ENCODE measurements at places on chromosomes 13 and 19.

DNA sequence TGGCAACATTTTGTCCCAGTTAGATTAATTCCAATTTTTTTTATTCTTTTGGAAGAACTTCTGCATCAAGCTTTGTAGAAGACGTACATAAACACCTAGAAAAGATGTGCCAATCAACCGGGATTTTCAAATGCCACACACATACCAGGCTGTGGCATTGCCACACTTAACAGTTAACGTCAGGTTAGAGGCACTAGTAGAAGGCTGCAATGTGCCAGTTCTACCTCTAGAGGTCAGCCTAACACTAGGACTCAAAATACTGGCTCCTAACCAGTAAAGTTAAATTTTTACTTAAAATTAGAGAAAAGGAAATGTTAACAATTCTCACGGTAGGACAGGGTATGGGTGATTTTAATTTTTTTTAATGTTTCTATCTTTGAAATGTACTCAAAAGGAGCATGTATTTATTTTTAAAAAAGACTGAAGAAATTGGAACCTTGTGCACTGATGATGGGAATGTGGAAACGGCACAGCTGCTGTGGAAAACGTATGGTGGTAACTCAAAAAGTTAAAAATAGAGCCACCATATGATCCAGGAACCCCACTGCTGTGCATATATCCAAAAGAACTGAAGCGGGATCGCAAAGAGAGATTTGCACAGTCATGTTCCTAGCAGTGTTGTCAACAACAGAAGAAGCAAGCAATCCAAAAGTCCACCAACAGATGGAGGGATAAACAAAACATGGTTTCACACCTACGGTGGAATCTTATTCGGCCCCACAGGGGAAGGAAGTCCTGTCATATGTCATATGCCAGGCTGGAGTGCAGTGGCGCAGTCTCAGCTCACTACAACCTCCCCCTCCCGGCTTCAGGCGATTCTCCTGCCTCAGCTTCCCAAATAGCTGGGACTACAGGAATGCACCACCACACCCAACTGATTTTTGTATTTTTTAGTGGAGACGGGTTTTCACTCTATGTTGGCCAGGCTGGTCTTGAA is 30.3 kb downstream of the CRYL1 start:
- no peak for DNase-seq

DNA sequence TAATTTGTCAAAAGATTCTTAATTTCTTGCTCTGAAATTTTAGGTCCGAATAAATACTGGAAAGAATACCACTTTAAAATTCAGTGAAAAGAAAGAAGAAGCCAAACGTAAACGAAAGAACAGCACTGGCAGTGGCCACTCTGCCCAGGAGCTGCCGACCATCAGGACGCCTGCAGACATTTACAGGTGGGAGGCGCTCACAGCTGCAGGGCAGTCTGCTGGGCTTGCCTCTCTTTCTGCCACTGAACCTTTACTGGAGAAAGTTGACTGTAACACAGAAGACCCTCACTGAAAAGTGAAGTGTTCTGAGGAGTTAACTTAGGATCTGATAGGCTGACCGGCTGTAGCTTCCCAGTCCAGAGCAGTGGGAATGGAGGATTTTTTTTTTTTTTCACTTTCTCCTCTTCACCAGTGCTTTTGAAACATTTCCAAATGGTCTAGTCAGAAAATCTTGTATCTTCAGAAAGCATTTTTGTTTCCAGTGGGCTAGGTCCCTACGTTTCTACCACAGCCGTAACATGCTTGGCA is 69.1 kb downstream of the URI1 start:
- DNase-seq, result no peak

GRCh38 chr19:42436006-42436405 is 6.7 kb downstream of the CXCL17 start:
- no peak for DNase-seq

GRCh38 chr19:11094520-11094894 is 5.2 kb downstream of the LDLR start:
- no peak for DNase-seq

DNA sequence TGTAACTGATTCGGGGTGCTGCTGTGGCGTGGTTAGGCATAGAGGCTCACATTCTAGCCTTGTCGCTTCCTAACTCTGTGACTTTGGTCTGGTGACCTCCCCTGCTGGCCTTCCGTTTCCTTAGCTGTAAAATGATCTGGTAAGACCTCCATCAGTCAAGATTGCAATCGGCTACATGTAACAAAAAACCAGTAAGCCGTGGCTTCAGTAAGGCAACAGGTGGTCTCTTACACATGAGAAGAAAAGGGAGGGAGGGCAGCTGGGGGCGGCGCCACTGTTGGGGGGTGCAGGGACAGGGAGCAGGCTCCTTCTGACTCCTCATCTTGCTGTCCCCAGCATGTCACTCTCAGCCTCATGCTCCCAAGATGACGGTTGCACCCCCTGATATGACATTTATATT is 148.0 kb downstream of the SIPA1L3 start:
- DNase-seq, result no peak

GRCh38 chr19:43747557-43748204 is 7.1 kb downstream of the SMG9 start:
- DNase-seq, result no peak

DNA sequence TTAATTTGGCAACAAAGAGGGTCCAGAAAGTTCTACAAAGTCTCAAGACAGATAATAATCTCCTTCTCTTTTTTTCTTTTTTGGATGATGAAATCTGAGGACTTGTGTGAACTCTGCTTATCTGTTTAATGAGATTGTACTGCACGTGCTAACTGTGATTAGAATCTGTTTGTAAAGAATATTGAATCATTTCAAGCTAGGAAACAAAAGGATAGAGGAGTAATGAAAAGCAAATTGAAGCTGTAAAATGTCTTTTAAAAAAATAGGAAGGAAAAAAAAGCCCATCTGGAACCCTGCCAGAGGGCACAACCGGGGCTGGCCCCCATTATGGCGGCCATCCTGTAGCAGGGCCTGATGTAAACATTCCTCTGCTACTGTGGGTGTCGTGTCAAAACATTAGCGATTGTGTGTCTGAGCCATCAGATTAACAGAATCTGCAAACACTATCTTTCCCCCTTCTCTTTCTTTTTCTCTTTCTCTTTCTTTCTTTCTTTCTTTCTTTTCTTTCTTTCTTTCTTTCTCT is 83.0 kb downstream of the FLT1 start:
- no peak for DNase-seq

DNA sequence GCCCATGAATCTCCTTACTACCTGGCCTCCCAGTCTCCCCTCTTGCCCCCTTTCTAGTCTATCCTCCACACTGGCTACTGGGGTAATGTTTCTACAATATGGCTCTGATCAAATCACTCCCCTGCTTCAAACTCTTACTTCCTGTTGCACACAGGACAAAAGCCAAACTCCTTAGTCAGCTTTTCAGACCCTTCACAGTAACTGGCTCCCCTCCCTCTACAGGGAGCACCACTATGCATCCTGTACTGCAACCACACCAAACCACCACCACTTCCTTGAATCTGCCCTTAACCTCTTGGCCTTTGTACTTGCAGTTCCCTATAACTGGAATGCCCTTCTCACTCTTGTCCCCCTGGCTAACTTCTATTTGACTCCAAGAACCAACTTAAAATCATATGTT is 32.2 kb downstream of the DEDD2 start:
- no peak for DNase-seq

- DNase-seq, result no peak
These were observed 33.9 kb upstream of the MBNL2 start for GRCh38 chr13:97188207-97188606.

GRCh38 chr19:1004803-1005664 is 4.8 kb downstream of the GRIN3B start:
- DNase-seq, result no peak

DNA sequence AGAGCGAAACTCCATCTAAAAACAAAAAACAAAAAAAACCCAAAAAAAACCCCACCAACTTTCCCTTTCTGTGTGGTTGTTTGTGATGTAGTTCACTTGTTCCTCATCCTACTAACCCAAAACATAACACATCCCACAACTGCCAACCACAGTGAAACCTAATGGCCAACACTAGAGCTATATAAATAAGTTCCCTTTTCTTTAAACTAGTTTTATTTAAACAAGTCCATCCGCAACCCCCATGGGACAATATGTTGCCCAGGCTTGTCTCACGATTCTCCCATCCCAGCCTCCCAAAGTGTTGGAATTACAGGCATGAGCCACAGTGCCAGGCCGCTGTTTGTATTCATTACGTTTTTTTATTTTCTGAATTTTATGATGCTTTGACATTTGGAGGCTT is 71.2 kb upstream of the ADGRE5 start:
- DNase-seq, result no peak

DNA sequence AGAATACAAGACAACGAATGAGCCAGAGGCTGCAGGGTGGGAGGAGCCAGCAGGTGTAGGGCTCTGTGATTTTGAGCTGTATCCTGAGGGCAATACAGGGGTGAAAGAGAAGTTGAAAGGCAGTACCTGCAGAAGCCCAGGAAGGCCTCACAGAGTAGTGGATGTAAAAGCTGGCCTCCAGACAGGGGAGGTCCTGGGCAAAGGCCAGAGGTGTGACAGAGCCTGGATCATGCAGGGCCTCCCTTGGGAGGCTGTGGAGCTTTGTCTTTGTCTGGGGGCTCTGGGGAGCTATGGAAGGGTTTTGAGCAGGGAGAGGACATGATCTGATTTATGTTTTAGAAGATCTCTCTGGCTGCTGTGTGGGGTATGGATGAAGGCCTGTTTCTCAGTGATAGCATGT is 2.7 kb downstream of the MEGF8 start:
- DNase-seq, result no peak

- no peak for DNase-seq
These were observed 7.9 kb upstream of the AKAP8L start for GRCh38 chr19:15426485-15427349.

GRCh38 chr13:92530364-92530763 is 696.2 kb upstream of the GPC6 start:
- no peak for DNase-seq

GRCh38 chr13:45704854-45705695 is 3.0 kb downstream of the CBY2 start:
- no peak for DNase-seq

DNA sequence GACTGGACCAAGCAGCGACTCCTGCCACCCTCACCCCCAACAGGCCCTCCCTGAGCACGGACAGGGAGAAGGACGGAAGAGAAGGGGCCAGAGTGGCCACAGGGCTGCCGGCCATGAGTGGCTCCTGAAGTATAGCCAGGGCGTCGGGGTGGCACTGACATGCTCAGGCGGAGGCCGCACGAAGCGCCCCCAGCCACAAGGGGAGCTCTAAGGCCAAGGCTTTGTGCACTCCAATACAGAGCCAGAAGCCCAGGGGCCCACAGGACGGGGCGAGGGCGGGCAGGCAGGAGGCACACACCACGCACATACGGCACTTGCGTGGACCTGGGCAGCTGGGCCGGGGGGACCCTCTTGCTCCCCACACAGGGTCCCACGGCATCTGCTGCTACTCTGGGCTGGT is 52.0 kb downstream of the KLF2 start:
- DNase-seq, result no peak

DNA sequence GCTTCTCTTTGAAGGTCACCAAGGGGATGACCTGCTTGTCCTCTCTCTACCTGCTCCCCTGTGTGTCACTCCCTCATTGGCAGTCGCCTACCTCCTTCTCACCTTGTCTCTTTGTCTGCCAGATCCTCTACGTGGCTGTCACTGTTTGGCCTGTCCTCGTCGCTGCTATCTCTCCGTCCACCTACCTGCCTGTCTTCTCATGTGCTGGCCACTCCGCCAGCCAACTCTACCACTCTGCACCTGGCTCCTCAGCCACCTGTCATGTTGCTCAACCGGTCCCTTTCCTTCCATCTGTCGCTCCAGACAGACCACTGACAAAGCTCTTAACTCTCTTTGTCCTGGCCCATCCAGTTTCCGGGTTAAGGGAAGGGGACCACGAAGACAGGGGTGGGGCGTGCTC is at the start of gene KLK12:
Gene KLK12, minus strand, starts transcription at position 299 of the 400 bp plus-strand sequence. CDS start 381 bp downstream, outside the sequence.
- no peak for DNase-seq

GRCh38 chr13:99404005-99404755 is 97.0 kb upstream of the GPR183 start:
- DNase-seq, result no peak

DNA sequence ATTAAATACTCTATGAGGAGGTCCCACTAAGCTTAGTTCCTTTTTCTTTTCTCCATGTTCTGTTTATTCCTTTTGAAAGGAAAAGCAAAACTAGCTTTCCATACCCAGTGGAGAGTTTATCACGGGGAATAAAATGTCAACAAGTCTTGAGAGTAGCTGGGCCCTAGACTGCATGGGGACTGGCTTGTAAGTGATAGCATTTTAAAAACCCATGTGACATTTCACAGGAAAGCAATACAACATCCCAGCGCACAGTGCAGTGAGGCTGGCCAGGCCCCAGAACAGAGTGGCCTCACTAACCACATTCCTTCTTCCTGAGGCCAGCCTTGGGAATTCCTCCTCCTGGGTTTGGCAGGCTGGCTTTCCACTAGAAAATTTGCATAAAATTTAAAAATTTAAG is 149.8 kb downstream of the DLEU7 start:
- DNase-seq, result no peak
